Activated naive CD8-positive, alpha-beta T cell treated with anti-CD3 and anti-CD28 coated beads for 36 hours (primary cell): ENCODE measurements at places on chromosomes 2 and 18. TPM values are rescaled to one million over a fixed set of nuclear protein-coding genes. Genes with fewer than 3 reads are reported as not detected.
A peak's percentile ranks its signal among the peaks of the same experiment; 100 is the strongest.

Gene PGAP1
- 17.8 TPM for total RNA-seq

Gene ZAP70
- 204 TPM for total RNA-seq

Gene CXCR1
- total RNA-seq, result not detected

GRCh38 chr2:71226096-71226964 is 573 bp downstream of the PAIP2B start:
- DNase-seq, result peak; percentile 29

GRCh38 chr18:47420130-47420529 is 168.7 kb upstream of the SKOR2 start:
- no peak for DNase-seq

- DNase-seq, result no peak
These were observed 507.1 kb upstream of the ID2 start for GRCh38 chr2:8174641-8175257.

- DNase-seq, result no peak
These were observed 9.1 kb downstream of the CAB39 start for GRCh38 chr2:230721712-230722111.

DNA sequence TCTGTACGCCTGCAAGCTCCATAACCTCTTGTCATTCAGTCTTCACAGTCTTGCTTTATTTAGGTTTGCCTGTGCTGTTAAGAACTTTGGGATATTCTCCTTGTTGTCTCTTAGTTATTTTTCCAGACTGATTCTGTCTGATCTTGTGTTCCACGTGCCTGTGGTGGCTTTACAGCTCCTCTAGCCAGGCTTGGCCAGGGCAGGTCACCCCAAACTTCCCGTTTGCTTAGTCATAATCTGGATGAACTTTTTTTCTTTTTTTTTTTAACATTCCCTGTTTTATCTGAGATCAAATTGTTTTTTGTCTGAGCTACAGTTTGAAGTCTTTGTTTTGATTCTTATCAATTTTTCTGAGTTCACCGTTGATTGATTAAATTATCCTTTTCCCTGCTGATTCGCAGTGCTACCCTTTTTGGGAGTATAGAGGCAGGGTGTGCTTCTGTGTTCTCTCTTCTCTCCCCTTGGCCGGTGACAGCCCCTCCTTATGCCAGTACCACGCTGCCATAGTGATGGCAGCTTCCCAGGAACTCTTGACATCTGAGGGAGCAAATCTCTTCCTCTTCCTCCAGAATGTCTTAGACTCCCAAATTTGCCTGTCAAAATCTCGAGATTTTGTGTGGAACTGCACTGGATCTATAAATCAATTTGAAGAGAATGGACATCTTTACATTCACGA is 2.5 kb downstream of the SP100 start:
- DNase-seq, result no peak

- DNase-seq, result no peak
These were observed 62.7 kb upstream of the DOCK10 start for GRCh38 chr2:225104971-225105370.

DNA sequence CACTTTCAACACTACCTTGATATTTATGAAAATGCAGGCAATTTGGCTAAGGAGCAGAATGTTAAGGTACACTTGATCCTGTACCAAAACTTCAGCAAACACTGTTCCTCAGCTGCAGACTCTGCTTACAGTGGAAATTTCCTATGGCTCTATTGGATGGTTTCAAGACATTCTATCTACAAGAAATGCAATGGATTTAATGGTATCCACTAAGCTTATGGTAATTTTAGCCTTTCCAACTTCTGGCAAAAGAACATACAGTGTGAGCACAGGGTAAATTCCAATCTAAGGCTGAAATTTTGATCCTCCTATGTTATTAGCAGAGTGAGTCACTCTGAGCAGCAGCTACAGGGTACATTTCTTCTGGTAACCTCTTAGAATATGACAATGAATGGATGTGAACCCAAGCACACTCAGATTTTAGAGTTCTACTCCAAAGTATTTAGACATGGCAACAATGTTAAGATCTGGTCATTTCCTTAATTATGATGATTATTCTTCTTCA is 361.8 kb upstream of the PIK3C3 start:
- DNase-seq, result no peak

Gene LINC00305
- not detected for total RNA-seq

- DNase-seq, result no peak
These were observed 44.6 kb downstream of the SCN7A start for GRCh38 chr2:166449439-166449838.

DNA sequence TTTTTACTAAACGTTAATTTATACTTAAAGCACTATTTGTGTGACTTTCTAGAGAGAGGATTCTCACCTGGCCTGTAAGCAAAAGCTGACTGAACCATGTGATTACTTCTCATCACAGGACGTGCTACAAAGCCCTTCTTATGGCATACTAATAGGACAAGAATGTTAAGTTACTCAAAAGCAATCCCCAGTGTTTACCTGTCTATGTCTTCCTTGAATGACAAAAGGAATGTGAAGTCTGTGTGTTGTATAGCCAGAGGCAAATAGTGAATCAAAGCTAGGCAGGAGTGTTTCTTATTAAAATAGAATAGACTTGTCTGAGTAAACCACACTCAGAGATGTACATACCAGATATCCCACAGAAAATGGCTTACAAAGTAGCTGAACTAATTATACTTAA is 1465.5 kb downstream of the SUCLG1 start:
- DNase-seq, result no peak

- DNase-seq, result no peak
These were observed 109.8 kb downstream of the AP1S3 start for GRCh38 chr2:223727562-223727961.

GRCh38 chr2:68157002-68157401 is 686 bp upstream of the PNO1 start:
- no peak for DNase-seq

- no peak for DNase-seq
These were observed 553.3 kb upstream of the TNP1 start for GRCh38 chr2:217413193-217413592.

Gene UGT1A5
- total RNA-seq, result not detected

Gene EPB41L3
- total RNA-seq, result 0.80 TPM

GRCh38 chr18:66077066-66077465 is 326.3 kb downstream of the CDH7 start:
- DNase-seq, result no peak

Gene MAP3K19
- not detected for total RNA-seq

Gene RAB6C
- not detected for total RNA-seq

- DNase-seq, result no peak
These were observed 24.4 kb downstream of the MBP start for GRCh38 chr18:77108001-77108692.

DNA sequence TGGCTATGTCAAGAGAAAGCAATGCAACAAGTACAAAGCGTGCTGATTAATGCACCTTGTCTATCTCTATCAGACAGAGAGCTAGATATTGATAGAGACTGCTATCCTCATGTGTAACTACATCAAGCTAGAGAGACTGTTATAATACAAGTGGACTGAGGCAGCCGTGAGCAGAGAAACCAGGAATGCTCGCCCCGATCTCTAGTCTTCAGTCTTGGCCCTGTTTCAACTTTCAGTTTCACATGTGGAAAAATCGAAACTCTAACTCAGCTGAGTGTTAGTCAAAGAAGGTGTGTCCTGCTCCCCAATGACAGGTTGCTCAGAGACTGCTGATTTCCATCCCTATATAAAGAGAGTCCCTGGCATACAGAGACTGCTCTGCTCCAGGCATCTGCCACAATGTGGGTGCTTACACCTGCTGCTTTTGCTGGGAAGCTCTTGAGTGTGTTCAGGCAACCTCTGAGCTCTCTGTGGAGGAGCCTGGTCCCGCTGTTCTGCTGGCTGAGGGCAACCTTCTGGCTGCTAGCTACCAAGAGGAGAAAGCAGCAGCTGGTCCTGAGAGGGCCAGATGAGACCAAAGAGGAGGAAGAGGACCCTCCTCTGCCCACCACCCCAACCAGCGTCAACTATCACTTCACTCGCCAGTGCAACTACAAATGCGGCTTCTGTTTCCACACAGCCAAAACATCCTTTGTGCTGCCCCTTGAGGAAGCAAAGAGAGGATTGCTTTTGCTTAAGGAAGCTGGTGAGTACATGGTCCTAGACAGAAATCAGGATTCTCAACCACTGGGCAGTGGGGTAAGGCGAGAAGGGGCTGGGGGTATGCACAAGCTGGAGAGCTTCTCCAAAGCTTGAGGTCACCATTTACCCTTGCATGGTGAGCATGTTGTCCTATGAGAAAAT is at the start of gene RSAD2:
TSS of gene RSAD2 (plus strand) at position 376 of the 903 bp plus-strand sequence. CDS start at position 400, 24 bp downstream.
- peak; percentile 37 for DNase-seq

DNA sequence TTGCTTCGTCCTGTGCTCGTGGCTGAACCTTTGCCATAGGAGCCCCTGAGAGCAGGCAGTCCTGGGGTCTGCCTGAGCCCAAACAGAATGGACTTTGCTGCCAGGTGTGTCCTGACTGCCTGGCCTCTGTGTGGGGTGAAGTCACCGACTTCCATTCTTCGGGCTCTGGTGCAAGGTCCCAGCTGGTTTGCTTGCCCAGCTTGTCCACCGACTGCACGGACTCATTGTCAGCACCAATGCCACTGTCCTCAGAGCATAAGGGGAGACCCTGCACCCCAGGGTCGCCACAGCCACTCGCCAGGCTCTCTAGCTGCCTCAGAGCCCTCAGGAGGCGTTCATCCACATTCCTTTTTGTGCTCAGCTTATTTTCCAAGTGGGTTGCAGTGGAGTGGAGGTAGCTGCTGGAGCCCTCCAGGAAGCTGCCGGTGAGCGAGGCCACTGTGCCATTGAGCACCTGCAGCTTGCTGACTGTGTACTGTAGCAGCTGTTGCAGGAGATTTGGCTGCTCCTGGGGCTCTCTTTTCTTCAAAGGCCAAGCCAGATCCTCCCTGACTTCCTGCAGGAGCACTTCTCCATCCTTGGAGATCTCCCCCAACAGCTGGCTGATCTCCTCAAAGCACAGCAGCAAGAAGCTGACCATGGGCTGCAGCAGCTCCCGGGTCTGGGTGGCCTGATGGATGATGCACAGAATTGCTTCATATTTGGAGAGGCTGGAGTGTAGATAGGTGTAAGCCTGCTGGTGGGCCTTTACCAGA is 1.2 kb downstream of the PCARE start:
- no peak for DNase-seq

- DNase-seq, result no peak
These were observed 49.8 kb downstream of the USP34 start for GRCh38 chr2:61420991-61421544.

GRCh38 chr18:74402806-74403433 is 54.2 kb downstream of the DIPK1C start:
- DNase-seq, result no peak

Gene REG3A
- total RNA-seq, result not detected

DNA sequence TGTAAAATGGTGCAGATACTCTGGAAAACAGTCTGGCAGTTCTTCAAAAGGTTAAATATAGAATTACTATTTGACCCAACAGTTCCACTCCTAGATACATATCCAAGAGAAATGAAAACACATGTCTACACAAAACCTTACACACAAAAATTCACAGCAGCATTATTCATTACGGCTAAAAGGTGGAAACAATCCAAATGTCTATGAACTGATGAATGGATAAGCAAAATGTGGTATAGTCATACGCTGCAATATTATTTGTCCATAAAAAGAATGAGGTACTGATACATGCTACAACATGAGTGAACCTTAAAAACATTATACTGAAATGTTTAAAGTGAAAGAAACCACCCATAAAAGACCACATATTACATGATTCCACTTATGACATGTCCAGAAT is 4.0 kb downstream of the CYP27C1 start:
- DNase-seq, result no peak

DNA sequence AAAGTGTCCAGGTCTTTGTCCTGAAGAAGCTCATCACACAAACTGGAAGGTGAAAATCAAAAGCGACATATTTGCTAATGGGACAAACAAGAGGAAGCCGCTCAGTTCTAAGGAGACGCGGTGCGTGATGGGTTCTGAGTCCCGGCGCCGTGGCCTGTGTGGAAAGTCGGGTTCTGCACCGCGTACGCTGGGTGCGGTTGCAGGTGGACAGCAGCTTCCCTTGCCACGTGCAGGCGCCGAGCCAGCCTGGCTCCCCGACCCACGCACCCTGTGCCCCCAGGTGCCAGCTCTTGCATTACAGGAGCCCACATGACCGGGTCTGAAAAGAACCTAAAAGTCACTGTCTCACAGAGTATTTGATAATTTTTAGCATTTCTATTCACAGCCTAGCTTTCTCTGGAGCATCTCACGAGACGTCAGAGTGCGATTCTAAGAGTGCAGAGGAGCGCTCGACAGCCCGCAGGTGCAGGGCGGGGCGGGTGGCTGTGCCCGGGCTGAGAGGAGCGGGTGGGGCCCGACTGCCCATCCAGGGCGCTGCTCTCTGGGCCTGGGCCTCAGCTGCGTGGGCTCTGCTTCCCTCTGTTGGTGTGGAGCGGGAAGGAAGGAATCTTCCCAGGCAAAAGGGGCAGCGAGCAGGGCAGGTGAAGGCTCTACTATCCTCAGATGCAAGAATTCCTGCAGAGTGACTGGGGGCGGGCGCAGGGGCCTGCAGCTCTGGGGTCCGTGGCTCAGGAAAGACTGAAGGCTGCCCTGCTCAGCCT is 39.4 kb downstream of the MYT1L start:
- DNase-seq, result no peak

Gene RELCH
- total RNA-seq, result 13.5 TPM

DNA sequence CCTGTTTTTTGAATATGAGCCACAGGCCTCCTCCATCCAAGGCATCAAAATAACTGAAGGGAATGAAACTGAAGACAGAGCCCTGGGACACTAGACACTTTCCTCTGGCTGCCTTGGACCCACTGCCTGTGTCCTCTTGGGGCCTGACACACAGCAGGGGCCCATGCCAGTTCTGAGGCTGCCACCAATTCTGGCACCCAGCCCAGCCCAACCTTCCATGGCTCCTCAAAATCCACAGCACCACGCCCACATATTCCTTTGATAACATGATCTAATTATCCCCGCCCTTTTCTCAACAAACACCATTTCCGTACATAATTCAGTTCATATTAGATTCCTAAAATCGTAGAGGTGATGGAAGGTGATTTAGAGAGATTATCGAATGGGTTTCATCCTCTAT is 64.2 kb downstream of the EMX1 start:
- DNase-seq, result no peak

Gene MC2R
- not detected for total RNA-seq

GRCh38 chr2:174540893-174541292 is 54.1 kb upstream of the GPR155 start:
- no peak for DNase-seq

- DNase-seq, result no peak
These were observed 39.5 kb upstream of the FIGN start for GRCh38 chr2:163775304-163775703.

Gene TSGA10
- total RNA-seq, result 5.6 TPM

GRCh38 chr18:29034113-29034856 is 857.4 kb upstream of the CDH2 start:
- no peak for DNase-seq

- no peak for DNase-seq
These were observed 53.0 kb upstream of the SLC39A10 start for GRCh38 chr2:195603998-195604397.

Gene TMEM178A
- total RNA-seq, result 0.16 TPM

GRCh38 chr2:145116056-145116455 is 596.1 kb upstream of the ZEB2 start:
- no peak for DNase-seq
